Neuronal stem cell (in vitro differentiated cells): ENCODE measurements at places on chromosomes 6 and 20.

GRCh38 chr20:56004007-56004406 lies 1.3 kb downstream of the CBLN4 start:
- DNase-seq = peak; percentile 48

- DNase-seq = no peak
Measured at GRCh38 chr6:106858653-106859092, 115.9 kb downstream of the CD24 start.

DNA sequence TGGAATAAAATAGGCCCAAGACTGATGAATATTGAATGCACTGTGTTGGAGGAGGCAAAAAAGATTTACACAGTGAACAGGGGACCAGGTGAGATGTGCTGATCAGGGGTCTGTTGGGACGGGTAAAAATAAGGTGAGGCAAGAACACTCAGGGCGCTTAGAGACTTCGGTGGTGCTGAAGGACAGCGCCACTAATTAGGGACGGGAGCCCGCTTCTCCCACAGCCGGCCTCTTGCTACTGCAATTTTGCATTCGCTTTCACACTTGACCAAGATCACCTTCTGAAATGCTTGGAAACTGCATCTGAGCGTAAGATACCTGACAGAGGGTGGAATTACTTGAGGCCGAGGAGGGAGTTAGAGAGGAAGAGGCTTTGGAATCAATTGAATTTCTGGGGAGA lies 7.3 kb downstream of the TFAP2D start:
- DNase-seq = no peak

- DNase-seq = no peak
Measured at GRCh38 chr6:14948586-14949245, 297.2 kb upstream of the JARID2 start.

DNA sequence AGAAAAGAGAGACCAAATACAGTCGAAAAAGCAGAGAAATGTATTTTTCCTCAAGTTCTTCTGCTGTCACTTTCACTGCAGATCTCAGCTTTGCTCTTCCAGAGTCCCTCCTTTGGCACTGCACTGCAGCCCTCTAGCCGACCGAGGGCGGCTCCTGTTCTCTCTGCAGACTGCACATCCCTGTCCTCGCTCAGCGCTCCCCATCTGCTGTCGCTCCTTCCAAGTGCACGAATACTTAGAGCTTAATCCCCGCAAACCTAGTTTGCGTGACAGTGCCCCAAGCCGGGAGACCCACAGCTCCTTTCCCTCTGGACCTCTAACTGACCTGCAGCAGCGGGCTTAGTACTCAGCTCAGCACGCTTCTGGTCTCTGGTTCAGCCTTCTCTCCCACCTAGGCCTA lies 15.2 kb downstream of the RPP21 start:
- no peak for DNase-seq
